ENCODE measurements at places on chromosomes 1 and 21.

DNA sequence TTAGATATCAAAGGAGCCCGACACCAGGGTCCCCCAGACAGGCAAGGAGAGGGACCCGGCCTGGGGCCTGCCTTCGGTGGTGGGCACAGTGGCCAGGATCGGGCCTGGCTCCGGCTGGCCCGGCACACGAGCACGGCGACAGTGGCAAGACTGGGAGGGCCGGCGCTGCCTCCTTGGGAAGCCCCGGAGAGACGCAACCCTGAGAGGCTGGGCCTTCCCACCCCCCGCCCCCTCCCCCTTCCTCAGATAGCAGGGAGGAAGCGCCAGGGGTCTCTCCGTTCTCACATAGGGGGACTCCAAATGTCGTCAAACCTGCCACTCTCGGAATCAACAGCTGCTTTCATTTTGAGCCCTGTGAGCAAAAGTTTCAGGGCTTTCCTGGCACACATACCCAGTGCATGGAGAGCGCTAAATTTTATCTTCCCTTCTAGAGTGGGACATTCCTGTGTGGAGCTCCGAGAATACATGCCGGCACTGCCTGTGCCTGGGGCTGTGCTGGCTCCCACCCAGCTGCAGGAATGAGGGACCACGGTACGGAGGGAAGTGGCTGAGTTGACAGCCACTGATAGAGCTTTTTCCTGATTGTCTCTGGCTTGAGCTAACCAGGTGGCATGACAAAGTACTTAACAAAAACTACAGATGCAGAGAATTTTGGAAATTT is 62.4 kb downstream of the CD247 start:
- no peak for DNase-seq

- DNase-seq, result no peak
Measured at GRCh38 chr1:229152311-229152710, 118.6 kb upstream of the RAB4A start.

DNA sequence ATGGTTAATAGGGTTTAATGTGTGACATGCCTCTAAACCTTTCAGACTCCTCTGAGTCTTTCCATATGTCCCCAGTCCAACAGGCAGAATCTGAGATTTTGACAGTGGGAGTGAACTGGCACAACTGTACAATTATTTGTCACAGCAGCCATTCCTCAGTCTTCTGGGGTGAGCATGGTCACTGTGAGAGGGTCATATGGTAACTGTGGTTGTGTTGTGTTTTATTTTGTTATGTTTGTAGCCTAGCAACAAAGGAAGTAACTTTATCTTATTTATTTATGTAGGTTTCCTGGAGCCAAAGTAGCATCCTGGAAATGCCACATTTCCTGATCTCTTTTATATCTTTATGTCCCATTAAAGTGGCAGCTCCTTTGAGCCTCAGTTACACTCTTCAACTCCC is 1067.9 kb downstream of the TTLL7 start:
- DNase-seq, result no peak

- DNase-seq, result no peak
Measured at GRCh38 chr1:36942148-36942547, 92.2 kb downstream of the GRIK3 start.

DNA sequence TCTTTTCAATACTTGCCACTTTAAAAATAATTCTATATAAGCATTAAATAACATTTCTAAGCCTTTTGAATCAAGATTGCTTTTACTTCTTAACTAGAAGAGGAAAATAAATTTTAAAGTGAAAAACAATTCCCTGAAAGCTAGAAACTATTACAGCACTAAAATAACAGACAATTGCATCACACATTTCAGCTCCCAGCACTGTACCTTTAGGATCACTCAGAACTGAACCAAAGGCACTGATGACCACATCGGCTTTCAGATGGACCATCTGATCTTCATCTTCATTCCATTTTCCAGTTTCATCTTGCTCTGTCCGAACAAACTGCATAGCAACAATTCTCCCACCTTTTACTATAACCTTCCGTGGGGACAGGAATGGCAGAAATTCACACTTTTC is 347.3 kb downstream of the DPYD start:
- no peak for DNase-seq

- no peak for DNase-seq
Measured at GRCh38 chr1:40394491-40395172, 21.1 kb downstream of the SMAP2 start.

- no peak for DNase-seq
Measured at GRCh38 chr1:34785875-34786470, 5.0 kb downstream of the GJB3 start.

- DNase-seq, result no peak
Measured at GRCh38 chr1:212544110-212544509, 64.5 kb upstream of the ATF3 start.

DNA sequence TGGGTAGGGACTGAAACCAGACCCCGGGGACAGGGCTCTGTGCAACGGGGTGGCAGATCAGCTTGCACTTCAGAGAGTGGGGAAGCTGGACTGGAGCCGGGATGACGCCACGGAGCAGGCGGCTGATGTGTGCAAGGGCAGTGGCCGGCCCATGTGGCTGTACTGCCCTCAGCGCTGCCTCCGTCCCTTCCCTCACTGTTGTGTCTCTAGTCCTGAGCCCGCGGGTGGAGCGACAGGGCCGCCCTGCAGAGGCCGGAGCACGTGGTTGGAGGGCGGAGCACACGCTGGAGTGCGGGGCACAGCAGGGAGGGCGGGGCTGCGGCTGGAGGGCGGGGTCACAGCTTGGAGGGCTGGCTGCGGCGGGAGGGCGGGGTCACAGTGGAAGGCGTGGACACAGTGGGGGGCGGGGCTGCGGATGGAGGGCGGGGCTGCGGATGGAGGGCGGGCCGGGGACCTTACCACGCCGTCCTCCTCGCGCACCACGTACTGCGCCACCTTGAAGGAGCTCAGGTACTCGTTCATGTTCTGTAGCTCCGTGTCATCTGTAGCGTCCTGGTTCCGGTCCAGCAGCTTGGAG is 52.4 kb downstream of the CHD5 start:
- no peak for DNase-seq

GRCh38 chr1:44417351-44418021 is 12.4 kb downstream of the RNF220 start:
- no peak for DNase-seq

GRCh38 chr1:150968491-150968890 is 6.1 kb downstream of the CERS2 start:
- no peak for DNase-seq

- no peak for DNase-seq
Measured at GRCh38 chr1:147824798-147825197, 64.4 kb upstream of the GJA5 start.

GRCh38 chr1:29586991-29587745 is 350.8 kb downstream of the PTPRU start:
- no peak for DNase-seq

GRCh38 chr1:162292422-162292849 is 84.2 kb downstream of the SPATA46 start:
- DNase-seq, result no peak

DNA sequence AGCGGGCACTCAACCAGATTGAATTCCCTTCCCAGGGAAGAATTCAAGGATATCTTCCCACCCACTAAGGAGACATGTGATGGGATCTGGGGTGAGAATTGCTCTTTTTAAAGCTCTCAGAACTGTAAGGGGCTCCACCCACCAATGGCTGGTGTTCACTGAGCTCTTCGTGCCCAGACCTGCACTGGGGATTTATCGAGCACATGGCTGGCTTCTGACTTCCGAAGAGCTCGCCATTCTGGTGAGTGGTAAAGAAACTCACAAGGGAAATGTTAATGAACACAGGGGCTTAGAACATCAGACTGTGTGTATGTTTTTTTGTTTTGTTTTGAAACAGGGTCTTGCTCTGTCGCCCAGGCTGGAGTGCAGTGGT is 9.8 kb downstream of the PADI3 start:
- DNase-seq, result no peak

GRCh38 chr21:27026501-27026900 is 59.6 kb upstream of the ADAMTS5 start:
- no peak for DNase-seq

DNA sequence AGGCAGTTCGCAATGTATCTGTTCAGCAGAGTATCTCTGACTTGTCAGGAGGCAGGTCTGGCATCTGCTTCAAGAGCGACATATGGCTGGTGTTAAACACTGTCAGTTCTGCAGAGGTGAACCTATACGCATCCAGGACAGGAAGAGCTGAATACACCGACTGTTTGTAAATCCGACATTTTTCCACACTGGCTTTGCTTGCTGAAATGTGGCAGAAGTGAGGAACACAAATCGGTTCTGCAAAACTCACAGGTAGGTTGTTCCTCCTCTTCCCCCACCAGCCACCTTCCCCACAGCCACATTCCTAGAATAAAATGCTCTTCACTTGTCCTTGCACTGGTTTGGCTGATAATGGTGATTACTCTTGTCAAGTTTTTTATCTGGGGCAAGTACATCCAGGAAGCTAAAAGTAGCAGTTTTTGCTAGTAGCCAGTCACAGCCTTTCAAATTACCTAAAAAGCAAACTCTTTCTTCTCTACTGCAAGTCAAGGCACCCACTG is 289.2 kb downstream of the GRIK1 start:
- DNase-seq, result no peak

DNA sequence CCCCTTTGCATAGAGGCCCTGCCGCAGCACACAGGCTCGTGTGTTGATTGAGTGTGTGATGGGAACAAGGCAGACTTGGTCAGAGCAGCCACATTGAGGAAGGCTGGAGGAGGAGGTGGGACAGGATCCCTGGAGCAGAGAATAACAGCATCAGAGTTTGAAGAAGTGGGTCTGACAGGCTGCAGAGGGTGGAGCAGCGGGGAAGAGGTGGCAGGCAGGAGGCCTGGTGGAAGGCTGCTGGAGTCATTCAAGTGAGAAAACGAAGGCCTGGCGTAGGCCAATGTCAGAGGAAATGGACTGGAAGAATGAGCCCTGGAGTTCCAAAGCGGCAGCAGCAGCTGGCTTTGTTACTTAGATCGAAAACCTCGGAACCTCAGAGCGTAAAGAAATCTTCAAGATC is 115.0 kb upstream of the GRIK3 start:
- DNase-seq, result no peak

- DNase-seq, result no peak
Measured at GRCh38 chr1:78224246-78224785, 178.6 kb downstream of the GIPC2 start.

- no peak for DNase-seq
Measured at GRCh38 chr1:20448671-20449071, 37.3 kb downstream of the CAMK2N1 start.

DNA sequence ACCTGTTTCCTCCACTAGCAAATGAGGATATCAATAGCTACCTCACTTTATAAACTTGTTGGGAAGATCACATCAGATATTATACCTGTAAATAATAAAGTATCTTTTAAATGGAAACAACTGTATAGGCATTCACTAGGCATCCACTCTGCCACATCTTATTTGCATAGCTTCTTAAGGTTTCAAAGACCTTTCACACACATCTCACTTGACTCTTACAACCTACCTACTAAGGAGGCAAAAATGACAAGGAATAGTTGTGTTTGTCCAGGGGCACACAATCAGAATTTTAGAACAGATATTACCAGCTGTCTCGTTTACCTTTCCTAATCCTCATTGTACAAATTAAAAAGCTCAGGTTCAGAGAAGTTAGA is 51.5 kb downstream of the VANGL2 start:
- DNase-seq, result no peak

GRCh38 chr1:39445573-39445972 is 45.9 kb upstream of the BMP8A start:
- DNase-seq, result no peak

DNA sequence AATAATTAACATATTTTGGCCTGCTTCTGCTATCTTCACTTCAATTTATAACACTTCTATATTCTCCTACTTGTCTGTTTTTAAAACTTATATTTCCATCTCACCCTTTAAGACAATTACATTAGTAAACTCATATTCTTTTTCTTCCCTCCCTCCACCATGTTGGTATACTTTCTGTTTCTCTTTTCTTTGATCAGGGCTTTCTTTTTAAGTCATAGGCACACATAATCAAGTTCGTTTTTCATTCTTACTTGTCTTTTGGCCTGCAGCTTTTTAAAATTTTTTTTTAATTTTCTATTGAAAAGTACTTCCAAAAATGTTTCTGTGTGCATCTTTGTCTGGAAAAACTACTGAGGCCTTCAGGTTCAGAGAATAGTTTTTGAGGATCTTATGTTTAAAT is 2.3 kb downstream of the PYHIN1 start:
- no peak for DNase-seq

DNA sequence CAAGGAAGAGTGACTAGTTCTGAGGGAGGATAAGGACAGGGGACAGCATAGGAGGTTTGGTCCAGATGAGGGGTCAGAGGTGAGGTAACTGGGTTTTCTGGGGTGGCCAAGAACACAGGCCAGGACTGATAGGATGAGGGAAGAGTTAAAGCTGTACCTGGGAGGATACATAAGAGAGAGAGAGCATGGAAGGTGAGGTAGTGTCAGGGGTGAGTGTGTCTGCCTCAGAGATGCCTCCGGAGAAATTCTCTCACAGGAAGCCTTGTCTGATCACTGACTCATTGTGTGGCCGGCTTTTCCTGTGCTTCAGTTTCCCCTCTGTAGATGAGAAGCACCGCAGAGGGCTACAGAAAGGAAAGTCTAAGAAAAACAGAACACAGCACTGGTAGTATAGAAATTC is 40.2 kb downstream of the FASLG start:
- no peak for DNase-seq

DNA sequence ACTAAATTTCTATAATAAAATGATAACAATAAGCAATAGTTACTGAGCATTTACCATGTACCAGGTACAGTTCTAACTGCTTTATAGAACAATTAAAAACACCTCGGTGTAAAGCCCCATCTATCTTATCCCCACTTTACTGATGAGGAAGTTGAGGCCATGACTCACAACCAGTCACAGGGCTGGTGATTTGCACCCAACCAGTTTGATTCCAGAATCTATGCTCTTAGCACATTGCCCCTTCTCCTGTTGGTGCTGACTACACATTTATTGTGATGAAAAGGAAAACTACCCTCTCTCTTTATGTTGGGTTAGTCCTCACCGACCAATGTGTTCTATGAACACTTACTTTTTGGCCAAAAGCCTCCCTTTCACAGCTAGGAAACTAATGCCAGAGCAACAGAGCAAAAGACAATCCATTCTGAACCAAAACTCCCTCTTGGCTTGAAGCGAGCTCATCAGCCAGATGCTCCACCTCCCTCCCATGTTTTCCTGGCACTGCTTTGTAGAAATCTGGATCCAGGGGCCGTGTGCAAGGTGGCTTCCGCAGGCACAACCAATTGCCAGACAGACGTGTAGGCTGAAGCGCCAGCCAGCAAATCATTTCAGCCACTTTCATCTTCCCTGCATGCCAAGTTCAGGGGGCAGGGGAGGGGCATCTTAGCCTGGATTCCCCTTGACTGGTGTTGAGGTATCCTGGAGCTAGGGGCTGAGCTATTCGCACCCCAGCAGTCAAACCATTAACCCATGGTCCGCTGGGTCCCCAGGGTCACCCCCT is 32.0 kb upstream of the SLC30A1 start:
- DNase-seq, result no peak

DNA sequence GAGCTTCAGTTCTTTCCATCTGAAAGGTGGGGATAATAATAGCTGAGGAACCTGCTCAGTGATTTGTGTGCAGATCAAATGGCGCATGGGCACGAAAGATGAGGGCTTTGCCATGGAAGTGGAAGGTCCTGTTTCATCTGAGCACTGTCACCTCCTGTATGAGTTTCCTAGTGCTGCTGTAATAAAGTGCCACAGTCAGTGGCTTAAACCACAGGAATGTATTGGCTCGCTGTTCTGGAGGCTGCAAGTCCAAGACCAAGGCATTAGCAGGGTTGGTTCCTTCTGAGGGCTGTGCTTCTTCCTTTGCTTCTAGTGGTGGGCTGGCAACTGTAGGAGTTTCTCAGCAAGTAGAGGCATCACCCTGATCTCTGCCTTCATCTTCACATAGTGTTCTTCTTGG is 51.1 kb upstream of the RBM15 start:
- no peak for DNase-seq
